Stimulated activated CD8-positive, alpha-beta memory T cell treated with anti-CD3 and anti-CD28 coated beads, Interleukin-7, amount 100 ng/mL, for 1 hour (primary cell): ENCODE measurements at places on chromosomes 13 and 19.

GRCh38 chr13:46667687-46668281, 114.8 kb downstream of the LRCH1 start:
- no peak for DNase-seq

DNA sequence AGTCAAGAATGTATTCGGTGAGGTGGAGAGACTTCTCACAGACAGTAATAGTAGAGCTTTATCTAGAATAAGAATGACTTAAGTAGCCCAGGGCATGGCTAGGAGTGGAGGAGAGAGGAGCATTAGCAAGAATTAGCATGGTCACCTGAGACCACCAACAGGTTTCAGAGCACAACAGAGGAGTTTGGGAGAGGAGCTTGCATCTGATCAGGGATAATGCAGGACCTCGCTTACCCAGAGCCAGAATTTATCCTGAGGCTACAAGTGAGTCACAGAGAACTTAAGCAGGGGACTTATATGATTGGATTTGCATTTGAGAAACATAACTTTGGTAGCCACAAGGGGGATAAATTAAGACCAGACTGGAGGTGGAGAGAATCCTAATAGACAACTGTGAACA, 102.1 kb upstream of the FNDC3A start:
- DNase-seq = no peak

DNA sequence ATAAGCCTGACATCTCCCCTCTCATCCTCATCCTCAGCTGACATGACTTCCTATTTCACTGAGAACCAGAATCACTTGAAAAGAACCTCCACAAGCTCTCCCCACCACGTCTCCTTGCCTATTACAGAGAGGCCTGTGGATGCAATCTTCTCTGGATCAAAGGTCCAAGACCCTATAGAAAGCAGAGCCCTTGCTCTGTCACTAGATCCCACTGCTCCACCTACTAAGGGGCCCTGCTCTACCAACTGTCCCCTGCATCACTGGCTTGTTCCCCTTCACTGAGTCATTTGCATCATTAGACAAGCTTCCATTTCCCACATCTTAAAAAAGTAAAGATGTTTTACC, 40.8 kb downstream of the RCBTB2 start:
- no peak for DNase-seq

DNA sequence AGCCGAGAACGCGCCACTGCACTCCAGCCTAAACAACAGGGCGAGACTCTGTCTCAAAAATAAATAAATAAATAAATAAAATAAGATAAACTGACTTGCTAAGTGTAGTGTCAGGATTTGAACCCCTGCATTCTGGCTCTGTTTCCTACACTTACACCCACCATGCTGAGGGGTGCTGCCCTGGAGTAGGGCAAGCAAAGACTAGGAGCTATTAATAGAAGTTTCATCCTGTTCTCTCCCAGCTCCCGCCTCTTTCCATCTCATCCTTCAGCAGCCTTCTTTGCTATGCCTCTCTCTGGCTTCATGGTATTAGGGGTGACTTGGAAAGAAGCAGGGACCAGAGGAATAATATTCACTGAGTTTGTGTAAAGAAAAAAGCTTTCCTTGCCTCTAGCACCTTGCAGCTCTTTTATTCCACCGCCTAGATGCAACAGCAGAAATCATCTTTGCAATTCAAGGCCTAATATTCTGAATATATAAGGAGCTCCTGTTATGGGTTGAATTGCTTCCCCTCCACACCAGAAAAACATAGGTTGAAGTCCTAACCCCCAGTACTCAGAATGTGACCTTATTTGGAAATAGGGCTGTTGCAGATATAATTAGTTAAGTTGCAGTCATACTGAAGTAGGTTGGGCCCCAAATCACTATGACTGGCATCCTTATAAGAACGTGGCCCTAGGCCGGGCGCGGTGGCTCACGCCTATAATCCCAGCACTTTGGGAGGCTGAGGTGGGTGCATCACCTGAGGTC, 8.7 kb upstream of the PLAUR start:
- no peak for DNase-seq

DNA sequence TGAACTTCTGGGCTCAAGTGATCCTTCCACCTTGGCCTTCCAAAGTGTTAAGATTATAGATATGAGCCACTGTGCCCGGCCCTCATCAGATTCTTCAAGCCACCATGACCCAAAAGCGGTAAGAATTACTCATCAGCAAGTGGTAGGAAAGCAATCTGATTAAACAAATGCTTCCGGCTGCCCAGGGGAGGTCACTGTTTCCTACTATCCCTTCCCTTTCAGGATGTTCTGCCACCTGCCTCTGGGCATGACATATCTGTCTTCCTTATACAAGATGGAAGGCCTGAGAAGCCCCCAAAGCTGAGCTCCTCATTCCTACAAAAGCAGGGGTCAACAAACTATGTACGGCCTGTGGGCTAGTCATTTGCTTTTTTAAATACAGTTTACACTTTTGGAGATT, 7.0 kb downstream of the ABHD8 start:
- no peak for DNase-seq

GRCh38 chr19:23318143-23318542, 67.9 kb upstream of the ZNF724 start:
- DNase-seq = no peak

- DNase-seq = no peak
These were observed 439.5 kb downstream of the EFNB2 start for GRCh38 chr13:106095919-106096318.

DNA sequence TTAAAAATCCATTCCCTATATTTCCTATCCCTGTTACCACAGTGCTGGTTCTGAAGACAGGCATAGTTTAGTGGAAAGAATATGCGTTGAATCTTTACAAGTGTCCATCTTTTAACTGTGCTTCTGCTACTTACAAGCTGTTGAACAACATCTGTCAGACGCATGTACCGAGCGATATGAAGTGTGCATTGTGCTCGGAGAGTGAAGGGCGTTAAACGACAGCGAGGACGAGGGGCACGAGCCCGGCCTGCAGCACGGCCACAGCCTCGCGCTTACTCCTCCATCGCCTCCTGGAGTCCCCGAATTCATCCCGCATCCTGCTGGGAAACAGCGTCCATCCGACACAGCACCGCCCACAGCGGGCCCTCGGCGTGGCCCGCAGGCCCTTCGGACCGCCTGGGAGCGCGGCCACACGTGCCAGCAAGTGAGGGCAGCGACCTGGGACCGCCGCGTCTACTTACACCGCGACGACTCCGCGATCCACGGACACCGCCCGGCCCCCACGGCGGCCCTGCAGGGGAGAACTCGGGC, 514 bp downstream of the PCID2 start:
- DNase-seq = no peak

GRCh38 chr13:111966933-111967332, 100.0 kb upstream of the SOX1 start:
- no peak for DNase-seq

GRCh38 chr13:71864094-71864985, 2.7 kb downstream of the DACH1 start:
- no peak for DNase-seq

DNA sequence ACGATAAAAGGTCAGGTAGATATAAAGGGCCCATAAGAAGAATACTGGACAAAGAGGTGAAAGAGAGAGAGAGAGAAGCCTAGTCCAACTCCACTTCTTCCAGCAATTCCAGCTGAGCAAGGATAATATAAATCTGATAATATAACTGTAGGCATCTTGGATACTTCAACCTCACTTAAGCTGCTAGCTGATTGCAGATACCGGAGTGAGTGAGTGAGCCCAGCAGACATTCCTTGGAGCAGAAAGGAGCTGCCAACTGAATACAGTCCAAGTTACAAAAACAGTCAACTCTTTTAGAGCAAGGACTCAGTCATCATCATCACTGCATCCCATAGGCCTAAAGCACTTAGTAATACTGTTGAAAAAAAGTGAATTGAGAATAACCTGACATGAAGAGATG, 387.6 kb downstream of the SLITRK6 start:
- no peak for DNase-seq

- DNase-seq = no peak
These were observed 536 bp downstream of the UBA2 start for GRCh38 chr19:34428549-34429285.

DNA sequence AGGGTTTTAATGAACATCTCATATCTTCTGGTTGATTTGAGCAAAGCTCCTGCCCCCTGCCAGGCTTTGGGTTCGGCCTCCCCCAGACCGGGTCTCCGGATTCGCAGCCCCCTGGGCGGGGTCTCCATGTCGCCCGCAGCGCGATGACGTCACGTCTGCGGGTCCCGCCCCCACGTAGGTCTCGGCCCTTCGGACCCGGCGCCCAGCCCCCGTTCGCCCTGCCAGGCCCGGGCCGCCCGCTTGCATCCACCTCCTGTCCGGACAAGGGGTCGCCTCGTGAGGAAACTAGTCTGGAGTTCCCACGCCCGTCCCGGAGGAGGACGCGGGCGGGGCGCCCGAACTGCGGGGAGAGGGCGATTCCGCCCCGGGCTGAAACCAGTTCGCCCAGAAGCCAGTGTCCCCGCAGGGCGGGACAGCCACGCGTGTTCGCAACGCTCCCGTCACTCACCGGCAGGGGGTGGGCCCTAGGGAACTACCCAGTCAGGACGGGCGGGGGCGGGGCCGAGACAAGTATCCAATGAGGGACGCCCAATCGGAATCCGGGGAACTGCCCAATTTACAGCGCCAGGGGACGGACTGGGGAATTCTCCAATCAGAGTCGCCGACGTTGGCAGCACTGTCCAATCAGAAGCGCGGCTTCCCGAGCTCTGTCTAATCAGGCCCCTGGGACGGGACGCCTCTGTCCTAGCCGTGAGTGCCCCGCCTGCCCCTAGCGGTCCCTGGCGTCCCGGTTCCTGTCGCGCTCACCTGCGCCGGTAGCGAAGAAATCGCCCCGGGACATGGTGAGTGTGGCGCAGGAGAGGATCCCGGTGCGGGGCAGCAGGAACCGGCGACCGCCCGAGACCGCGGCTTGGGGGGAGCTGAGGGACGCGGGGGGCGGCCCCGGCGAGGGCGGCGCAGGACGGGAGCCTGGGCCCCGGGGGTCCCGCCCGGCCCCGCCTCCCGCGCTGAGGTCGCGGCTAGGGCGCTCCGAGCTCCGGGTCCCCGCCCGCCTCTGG, at the start of gene ZNF555:
Gene ZNF555 (plus strand): TSS at position 682 of the 998 bp plus-strand sequence. CDS start 98 bp downstream, at position 780.
- peak; percentile 98 for DNase-seq

DNA sequence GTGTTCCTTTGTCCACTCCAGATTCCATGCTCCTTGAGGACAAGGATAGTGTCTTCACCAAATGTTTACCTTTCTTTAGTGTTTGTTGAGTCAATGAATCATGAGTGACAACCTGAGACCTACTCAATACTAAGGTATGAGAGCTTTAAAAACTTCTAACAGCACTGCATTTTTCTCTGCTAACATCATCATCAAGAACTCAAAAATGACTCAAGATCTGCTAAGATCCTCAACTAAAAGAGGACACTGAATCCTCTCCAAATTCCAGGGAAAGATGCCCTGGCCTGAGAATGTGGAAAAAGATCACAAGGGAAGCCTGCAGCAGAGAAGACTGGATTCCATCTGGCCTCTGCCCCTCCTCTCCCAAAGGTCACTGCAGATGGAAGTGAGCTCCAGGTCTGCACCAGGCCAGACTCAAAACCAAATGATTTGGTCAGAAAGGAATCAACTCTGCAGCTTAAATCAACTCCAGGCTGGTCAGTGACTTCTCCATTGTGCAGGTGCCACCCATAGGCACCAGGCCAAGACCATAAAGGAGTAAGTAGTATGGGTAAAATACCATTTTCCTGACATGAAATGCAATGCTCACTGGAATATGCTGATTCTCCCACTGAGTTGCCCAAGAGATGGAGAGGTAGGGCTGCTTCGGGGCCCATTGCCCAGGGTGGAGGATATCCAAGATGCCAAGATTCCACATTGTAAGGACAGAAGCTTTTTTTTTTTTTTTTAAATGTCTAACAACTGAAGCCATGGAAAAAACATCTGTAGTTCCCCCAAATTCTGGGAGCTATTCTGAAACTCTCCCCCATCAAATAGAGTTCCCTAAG, 89.5 kb upstream of the DOCK9 start:
- no peak for DNase-seq

DNA sequence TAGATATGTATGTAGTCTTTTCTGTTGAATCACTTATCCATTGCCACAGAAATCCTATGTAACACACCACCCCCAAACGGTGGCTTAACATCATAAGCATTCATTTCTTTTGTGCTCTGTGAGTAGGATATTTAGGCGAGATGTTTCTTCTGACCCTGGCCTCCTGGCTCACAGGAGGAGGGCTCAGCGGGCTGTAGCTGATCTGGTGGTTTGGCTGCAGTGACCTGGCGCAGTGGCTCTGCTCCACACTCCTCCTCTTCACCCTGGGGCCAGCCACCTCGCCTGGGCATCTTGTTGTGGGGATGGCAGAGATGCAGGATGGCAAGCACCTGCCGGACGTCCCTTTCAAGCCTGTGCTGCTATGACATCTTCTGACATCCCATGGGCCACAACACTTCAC, 147.1 kb upstream of the IRS2 start:
- no peak for DNase-seq

DNA sequence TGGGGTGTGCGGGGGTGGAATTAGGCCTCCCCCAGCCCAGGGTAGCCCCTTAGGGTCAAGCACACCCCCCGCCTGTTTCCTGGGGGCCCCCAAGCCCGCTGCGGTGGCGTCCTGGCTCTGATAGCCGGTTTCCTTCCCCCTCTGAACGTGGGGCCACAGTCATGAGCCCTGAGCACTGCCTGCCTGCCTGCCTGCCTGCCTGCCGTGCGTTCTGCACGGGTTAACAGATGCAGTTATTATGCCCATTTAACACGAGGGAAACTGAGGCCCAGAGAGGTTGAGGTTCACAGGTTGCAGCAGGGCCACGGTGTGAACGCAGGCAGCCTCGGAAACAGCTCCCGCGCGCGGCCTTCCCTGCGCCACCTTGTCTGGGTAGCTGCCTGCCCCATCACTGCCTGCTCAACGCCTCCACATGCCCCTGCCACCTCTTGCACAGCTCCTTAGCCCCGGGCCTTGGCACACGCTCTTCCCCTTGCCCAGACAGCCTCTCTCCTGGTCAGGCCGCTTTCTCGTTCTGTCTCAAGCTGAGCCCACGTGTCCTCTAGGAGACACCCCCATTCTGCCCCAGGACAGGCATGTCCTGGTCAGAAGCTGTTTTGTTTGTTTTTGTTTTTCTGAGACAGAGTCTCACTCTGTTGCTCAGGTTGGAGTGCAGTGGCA, 1.2 kb upstream of the GAMT start:
- DNase-seq = no peak

GRCh38 chr13:95451656-95452055, 100.9 kb upstream of the CLDN10 start:
- DNase-seq = no peak

GRCh38 chr13:49731766-49732165, 40.5 kb upstream of the EBPL start:
- DNase-seq = no peak

DNA sequence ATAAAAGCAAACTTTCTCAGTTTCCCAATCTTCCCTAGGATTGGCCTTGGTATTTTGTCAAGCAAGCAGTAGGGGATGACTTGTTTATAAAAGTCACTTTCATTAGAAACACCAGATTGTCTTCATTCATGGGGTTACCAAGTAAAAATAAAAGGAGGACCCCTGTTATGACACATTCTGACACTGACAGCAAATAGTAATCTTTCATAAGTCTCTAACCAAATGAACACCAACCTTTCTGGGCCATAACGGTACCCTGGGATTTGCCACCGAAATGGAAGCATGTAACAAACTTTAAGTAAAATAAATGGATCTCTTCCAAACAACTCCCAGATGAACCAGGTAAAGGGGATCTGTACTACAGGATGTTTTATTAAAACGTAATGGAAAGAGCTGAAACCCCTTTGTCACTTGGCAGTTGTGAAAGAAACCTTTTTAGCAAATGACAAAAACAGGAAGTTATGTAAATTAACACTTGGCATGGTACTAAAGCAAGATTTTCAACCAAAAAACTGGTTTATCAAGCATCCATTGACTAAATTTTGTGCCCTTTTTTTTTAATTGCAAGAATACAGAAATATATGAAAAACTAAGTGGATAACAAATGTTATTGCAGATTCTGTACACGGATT, 335.6 kb downstream of the RBM26 start:
- DNase-seq = no peak

GRCh38 chr19:55098716-55099556, 18.5 kb downstream of the PPP1R12C start:
- DNase-seq = no peak
